Prostate gland (tissue), 2 donors: ENCODE measurements at places on chromosomes 5 and 9.
A peak's percentile ranks its signal among the peaks of the same experiment; 100 is the strongest.

DNA sequence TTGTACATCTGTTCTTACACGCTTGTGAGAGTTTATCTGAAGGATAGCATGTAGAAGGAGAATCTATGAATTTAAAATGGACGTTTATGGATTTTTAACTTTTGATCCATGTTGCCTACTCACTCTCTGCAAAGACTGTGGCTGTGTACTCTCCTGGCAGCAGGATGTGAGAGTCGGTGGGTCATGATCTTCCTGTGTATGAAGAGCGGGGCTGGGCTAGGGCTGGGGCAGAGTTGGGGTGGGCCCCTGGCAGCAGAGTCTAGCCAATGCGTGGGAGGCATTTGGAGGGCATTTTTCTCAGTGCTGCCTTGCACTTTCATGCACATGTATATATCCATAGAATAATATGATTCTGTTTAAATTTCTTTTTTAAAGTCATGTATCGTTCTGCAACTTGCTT, 24.0 kb upstream of the DAB2IP start:
- no peak for DNase-seq

DNA sequence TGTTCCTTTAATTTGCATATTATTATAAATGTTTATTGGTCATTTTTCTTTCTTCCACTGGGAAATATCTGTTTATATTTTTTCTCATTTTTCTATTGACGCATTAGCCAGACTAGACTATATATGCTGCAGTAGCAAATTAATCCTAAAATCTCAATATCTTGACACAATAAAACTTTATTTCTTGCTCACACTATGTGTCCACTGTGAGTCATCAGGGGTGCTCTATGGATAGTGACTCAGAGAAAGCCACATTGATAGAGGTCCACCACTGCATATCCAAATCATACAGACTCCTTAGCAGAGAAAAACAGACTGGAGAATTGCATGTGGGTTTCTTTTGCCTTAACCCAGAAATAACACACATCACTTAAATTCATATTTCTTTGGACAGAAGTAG, 20.8 kb downstream of the OR1L3 start:
- no peak for DNase-seq

GRCh38 chr5:15566306-15566705, 66.3 kb downstream of the FBXL7 start:
- no peak for DNase-seq

DNA sequence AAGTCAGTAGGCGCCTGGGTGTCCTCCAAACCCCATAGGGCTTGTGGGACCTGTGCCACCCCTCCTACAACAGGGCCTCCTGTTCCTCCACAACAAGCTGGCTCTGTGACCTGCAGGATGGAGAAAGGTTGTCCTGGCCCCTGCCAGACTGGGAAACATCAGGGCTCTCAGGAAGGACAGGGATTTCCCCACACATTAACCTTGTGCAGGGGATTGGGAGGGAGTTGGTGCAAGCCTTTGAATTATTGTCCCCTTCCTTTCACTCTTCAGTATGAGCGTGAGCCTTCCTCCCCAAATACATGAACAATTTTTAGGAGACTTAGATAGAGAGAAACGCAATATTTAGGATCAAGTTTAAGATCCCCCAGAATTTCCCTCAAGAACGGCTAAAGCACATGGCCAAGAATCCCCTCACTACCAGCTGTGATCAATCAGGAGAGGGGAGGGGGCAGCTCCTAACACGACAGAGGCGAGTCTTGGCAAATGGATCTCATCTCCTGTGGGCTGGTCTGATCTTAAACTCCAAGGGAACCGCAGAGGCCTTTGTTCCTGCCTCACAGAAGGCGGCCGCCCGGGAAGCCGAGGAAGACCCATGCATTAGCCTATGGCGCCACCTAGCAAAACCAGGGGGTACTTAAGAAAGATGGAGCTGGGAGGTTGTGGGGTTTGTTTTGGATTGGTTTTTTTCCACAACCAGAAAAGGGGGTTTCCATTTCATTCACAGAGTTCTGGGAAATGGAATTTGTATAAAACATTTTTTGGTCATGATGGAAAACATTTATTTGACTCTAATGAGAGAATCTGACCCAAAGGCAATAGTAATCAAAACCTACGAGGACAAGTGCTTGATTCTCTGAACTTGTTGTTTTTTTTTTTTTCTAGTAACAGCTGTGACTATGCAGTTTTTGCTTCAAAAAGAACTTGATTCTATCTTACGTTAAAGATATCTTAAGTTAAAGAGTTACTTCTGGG, 36.1 kb upstream of the OSMR start:
- peak; percentile 83 for DNase-seq

DNA sequence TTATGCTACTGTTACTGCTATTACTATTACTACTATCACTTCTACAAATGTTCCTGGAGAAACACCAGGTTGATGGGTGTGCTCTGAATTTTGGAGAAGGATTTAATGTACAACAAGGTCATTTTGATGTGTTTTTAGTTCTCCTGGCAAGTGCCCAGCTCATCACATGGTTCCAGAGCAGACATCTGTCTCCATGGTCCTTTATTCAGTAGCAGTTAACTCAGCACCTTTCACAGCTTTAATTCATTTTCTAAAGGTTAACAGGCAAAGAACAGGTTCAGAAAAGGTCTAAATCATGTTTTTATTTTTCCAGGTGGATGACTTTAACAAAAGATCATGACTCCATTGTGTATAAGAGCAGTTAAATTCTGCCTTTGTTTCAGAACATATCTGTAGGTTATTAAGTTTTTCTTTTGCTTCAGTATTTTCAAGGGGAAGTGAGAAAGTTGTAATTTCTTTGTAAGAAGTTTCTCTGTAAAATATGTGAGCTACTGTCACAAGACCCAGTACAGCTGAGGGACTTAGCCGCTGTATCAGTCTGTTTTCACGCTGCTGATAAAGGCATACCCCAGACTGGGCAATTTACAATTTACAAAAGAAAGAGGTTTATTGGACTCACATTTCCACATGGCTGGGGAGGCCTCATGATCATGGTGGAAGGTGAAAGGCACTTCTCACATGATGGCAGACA, 41.9 kb downstream of the MTRR start:
- DNase-seq = no peak

GRCh38 chr5:84642795-84643194, 258.1 kb upstream of the EDIL3 start:
- no peak for DNase-seq

- no peak for DNase-seq
Observed at GRCh38 chr9:134410071-134410834, 84.0 kb downstream of the RXRA start.

DNA sequence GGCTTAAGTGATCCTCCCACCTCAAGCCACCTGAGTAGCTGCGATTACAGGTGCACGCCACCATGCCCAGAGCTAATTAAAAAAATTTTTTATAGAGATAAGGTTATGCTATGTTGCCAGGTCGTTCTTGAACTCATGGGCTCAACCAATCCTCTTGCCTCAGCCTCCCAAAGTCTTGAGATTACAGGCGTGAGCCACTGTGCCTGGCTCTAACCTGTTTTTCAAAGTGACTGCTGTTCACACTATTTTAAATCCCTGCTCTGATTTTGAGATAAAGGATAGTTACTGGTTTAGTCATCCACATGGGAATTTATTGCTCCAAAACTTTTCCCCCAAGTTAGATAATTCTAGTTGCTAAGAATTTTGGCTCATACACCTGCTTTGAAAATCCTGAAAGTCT, 48.2 kb upstream of the MTMR12 start:
- DNase-seq = no peak
